A549 treated with Hydrocortisone at 1 μM for 4 hours (cell line): ENCODE measurements at places on chromosomes 13 and 19. TPM values are rescaled to one million over a fixed set of nuclear protein-coding genes. Genes with fewer than 3 reads are reported as not detected.

The ZIM2 gene
- not detected in 5 replicates for total RNA-seq

The NANOS2 gene
- not detected in 5 replicates for total RNA-seq

The SIGLEC6 gene
- total RNA-seq: not detected in 5 replicates

The CTXN1 gene
- 7.7 to 21.3 TPM (median 20.5 TPM) in 5 replicates for total RNA-seq

The OR7C1 gene
- total RNA-seq: not detected in 5 replicates

The ZNF780A gene
- total RNA-seq: 25.9 to 29.1 TPM (median 27.7 TPM) in 5 replicates

The FCER2 gene
- total RNA-seq: not detected in 5 replicates

The HIPK4 gene
- total RNA-seq: 0.22 to 0.32 TPM (median 0.30 TPM) in 5 replicates

The PLA2G4C gene
- total RNA-seq: 8.7 to 15.2 TPM (median 11.2 TPM) in 5 replicates

The HSPB6 gene
- 0.14 to 0.35 TPM (median 0.29 TPM) in 5 replicates for total RNA-seq

The FSD1 gene
- 7.6 to 8.8 TPM (median 7.8 TPM) in 5 replicates for total RNA-seq

The URI1 gene
- 84.8 to 107 TPM (median 90.7 TPM) in 5 replicates for total RNA-seq
